Common myeloid progenitor, CD34-positive (primary cell): ENCODE measurements at places on chromosomes 6 and 20.

GRCh38 chr20:22282696-22283095 is 301.7 kb downstream of the FOXA2 start:
- no peak for DNase-seq

DNA sequence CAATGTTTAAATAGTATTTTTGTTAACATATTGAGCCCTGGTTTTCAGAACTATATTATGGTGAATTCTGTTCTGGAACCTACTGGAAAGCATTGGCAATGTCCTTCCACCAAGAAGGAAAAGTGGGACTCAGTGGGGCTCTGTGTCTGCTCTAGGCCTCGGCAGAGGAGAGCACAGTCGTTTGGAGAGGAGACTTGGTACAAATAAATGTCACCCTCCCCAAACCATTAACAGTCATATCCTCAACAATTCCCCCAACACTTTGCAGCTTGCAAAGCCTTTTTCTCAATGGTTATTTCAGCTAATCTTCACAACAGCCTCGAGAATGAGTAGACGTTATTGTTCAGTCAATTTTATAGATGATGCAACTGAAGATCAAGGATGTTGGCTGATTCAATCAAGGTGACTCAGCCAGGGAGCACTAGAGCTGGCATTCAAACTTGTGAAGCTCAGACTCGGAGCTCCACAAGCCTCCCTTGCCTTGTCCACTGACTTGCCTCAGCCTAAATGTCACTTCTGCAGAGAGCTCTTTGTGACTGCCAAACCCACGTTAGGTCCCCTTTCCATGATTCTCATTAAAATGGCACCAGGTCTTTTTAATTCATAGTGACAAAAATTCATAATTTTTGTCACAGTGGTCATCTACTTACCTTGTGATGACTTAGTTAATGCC is 60.6 kb downstream of the TOX2 start:
- no peak for DNase-seq

GRCh38 chr6:150528648-150529285 is 70.9 kb upstream of the PLEKHG1 start:
- peak; percentile 26 for DNase-seq

DNA sequence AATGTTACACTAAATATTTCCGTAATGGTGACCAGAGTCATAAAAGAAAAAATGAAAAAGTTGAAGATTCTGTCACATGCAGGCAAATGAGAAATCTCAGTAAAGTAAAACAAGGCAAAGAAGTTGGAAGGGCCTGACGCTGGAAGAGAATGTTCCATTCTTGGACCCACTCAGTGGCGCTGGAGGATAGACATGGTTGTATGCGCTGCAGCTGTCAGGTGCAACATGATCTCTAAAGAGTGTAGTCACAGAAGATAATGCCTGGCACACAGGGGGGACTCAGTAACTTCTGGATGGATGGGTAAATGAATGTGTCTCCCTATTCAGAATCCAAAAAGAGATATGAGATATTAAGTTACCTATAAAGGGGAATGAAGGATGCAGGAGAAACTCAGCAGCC is 116.3 kb downstream of the FAXC start:
- no peak for DNase-seq

- no peak for DNase-seq
Observed at GRCh38 chr6:145318952-145319351, 416.4 kb downstream of the EPM2A start.
